ENCODE measurements at places on chromosomes 3 and 15.

DNA sequence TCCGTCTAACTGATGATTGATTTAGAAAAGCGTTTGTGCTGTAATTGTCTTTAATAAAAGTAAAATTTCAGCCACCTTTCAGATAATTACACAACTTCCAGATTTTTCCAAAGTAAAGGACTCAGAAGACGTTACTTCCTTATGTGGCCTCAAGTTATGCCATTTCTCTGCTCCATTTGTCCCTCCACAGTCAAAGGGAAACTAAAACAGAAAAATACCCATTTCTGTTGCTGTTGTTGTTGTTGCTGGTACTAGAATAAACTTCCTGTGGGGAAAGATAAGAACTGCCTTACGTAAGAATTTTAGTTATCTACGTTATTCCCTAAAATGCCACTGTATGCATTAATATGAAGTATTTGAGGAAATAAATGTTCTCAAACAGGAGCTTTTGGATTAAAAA, 153.9 kb downstream of the P3H2 start:
- DNase-seq = no peak

DNA sequence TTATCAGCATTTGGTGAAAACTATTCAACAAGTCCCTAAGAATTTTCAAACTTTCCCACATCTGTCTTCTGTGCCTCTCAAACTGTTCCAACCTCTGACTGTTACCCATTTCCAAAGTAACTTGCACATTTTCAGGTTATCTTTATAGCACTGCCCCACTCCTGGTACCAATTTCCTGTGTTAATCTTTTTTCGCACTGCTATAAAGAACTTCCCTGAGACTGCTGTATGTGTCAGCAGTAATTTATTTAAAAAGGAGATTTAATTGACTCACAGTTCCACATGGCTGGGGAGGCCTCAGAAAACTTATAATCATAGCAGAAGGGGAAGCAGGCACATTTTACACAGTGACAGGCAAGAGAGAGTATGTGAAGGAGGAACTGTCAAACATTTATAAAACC, 310.9 kb upstream of the SLITRK3 start:
- no peak for DNase-seq

DNA sequence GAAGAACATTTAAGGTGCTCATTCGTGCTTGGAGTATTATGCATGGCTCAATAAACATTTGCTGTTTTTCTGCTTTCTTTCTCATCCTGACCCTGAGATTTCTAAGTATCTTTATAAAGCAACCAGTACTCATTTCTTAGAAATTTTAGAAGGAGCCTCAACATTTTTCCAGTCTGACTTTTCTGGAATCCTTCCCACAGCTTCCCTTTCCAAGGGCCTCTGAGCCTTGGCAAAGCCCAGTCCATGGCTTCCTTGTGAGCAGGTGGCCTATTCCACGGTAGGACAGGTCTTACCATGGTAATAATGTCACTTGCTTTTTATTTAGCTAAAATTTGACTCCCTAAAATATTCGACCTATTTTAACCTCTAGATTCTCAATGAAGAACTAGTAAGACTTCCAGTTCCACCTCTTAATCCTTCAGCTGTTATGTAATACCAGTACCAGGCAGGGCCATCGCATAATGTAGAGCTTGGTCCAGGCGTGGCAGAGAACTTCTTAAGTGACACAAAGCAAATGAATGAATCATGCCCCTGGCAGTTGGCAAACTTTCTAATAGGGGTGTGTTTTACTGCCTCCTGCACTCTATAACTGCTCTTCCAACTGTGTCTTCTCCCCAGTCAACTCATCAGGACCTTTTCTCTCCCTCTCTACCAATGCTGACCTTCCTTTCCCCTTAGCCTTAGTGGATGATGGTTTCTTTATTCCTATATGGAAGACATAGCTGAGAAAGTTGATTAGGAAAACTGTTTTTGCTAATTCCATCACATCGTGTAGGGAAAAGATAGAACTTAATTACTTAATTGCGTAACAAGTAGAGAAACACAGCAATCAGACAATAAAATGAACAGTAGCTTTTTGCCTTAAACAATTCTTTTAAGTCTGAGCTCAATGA, 894 bp upstream of the TM4SF4 start:
- peak; percentile 78 for DNase-seq

DNA sequence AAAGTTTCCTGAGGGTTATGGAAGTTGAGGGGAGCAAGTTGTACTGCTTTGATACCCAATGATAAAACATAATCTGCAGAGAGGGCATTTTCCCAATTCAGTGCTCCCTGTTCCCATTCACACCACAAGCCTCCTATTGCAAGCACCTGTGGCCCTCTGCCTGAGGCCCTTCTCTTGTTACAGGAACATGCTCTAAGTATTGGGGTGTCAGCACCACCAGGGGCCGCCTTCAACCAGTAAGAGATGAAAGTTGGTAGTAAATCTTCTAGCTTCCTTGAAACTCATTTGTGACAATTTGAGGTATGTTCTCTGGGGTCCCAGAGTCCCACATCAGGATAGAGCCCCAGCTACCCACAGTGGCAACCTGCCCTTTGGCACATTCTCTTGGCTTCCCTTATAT, 265.4 kb upstream of the ARHGEF26 start:
- DNase-seq = no peak

GRCh38 chr3:146557745-146558144, 13.3 kb upstream of the PLSCR1 start:
- DNase-seq = no peak

DNA sequence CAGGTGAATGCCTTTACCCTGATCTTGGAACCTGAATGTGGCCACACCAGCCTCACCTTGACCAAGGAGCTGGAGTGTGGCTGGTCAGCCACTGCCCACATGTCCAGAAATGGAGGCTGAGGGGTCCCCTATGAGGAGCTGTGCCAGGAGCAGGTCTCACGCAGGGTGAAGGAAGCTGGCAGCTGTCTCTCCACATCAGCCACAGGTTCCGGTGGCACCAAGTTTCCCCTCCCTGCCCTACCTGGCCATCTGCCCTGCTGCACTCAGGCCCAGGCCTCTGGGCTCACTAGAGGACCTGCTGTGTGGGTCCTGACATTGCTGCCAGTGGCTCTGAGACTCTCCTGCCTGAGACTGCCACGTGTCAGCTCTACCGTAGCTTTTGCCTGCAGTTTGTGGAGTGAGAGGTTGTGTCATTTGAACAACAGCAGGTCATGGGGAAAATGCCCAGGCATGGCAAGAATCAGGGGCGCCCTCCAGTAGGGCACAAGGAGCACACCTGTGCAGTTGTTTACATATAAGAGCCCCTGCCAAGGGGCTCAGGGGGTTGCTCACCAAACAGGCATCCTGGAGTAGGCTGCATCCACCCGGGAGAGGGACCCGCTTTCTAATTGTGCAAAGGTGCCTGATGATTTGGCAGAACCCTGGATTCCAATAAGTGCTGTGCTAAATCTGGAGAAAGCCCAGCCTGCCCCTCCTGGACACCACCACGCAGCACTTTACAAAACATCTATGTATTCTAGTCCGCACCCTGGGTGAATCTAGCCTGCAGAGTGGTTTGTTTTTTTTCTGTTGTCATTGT, 258.5 kb upstream of the TLE3 start:
- no peak for DNase-seq
